ENCODE measurements at places on chromosomes 13 and 19.

DNA sequence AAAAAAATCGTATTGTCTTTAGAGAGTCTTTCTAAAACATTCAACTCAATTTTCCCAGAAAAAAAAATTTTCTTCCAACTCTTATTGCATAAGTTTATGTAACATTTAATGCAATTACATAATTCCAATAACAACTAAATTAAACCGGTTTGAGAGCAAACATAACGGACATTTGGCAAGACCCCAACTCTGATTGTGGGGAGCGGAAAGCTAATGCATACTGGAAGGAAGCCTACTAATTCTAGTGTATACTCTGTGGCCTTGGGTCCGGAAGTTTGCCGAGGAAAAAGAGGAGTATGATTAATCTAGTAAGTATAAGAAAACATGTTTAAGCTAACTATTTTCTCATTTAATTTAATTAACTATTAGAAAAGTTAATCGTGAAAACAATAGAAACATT lies 21.3 kb upstream of the MIR17HG start:
- DNase-seq: no peak

GRCh38 chr19:58519087-58519354 lies 589 bp downstream of the ZBTB45 start:
- peak; percentile 92 for DNase-seq

- no peak for DNase-seq
Observed at GRCh38 chr19:900043-900301, 6.7 kb downstream of the RNU6-9 start.

- DNase-seq: peak; percentile 68
Observed at GRCh38 chr19:47699360-47699917, 13.8 kb upstream of the EHD2 start.

DNA sequence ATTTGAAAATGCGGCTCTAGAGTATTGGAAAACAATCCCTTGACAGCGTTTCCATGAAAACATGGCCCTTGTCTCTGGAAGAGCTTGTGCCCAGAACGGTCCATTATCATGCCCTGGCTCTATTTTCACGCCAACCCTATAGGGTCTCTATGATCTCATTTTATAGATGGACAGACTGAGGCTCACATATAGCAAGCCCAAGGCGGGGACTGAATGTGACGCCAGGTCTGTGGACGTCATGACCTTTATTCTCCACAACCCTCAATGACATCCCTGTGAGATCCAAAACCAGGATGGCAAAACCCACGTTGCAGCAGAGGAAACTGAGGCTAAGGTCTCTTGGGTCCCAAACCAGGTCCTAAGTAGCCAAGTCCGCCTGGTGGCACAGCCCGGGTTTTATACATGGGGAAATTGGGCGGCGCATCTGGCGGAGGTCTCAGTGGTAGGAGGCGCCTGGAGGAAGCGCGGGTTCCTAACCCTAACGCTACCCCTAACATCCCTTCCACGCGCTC lies 425 bp upstream of the COLGALT1 start:
- no peak for DNase-seq

- DNase-seq: no peak
Observed at GRCh38 chr13:90552702-90553101, 794.8 kb upstream of the MIR17HG start.

DNA sequence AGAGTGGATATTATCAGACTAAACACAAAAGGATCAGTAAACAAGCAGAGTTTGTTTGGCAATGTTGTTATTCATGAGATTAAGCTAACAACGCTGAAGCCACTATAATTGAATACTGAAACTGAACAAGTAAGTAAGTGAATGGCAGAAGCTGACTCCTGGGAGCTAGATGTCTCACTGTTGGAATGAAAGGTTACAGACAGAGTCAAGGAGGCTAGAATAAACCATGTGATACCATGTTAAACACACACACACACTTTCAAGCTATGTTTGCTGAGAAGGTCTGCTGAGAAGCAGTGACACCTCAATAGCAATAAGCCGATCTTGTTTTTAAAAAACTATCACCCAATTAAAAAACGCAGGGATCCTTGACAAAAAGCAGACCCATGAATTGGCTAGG lies 1609.4 kb upstream of the MIR17HG start:
- no peak for DNase-seq
